ENCODE measurements at places on chromosomes 13 and 19.

- DNase-seq, result peak; percentile 66
These were observed 94.9 kb upstream of the MCF2L start for GRCh38 chr13:112873851-112874750.

DNA sequence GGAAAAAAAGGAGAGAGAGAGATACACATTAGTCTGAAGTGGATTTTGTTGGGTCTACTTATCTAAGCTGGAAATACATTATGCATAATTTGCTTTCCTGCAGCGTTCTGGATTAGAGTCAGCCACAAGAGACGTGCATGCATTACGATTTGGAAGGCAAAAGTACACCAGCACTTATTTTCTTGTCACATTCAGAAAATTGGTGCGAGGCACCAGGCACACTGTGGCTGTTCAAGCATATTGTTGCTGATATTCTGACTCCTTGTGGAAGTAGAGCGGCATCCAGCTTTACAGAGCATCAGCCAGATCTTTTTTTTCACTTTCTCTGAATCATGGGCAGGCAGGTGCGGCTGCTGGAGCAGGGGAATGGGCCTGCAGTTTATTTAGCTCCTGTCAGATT lies 905.6 kb upstream of the SPRY2 start:
- DNase-seq, result no peak

GRCh38 chr13:77548095-77548494 lies 12.6 kb downstream of the SCEL start:
- DNase-seq, result no peak

- DNase-seq, result no peak
These were observed 31.6 kb downstream of the ATP11A start for GRCh38 chr13:112721198-112722104.

DNA sequence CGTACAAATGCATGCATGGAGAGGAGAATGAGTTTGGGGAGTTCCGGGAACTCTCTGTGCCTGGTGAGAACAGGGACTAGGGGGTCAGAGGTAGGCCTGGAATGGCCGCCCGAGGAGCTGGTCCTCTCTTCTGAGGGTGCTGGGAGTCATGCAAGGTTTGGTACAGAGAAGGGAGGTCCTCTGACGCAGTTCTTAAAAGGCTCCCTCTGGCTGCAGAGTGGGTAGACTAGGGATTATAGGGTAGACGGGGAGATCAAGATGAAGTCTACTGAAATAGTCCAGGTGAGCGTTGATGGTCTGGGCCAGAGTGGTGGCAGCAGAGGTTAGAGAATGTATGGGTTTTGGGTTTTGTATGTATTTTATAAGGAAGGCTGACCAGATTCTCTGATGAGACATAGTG lies 796 bp downstream of the ZNF304 start:
- DNase-seq, result no peak

- DNase-seq, result no peak
These were observed 59.5 kb upstream of the ADGRL1 start for GRCh38 chr19:14265290-14266036.

GRCh38 chr19:49758292-49758691 lies 4.8 kb downstream of the TSKS start:
- no peak for DNase-seq

DNA sequence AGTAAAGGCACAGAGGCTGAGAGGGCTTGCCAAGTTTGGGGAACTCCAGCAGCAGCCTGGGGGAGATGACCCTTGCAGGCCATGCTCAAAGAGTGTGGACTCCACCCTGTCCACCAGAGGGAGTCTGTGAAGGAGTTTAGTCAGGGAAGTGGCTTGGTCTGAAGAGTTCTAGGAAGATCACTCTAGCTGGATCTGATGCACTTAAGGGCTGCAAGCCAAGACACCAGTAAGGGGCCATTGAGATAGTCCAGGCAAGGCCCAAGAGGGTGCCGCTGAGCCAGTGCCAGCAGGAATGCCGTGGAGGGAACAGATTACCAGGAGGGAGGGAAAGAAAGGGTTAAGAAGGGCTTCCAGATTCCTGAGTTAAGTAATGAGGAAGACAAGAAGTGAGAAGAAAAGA lies 68.7 kb downstream of the ZAR1L start:
- no peak for DNase-seq

DNA sequence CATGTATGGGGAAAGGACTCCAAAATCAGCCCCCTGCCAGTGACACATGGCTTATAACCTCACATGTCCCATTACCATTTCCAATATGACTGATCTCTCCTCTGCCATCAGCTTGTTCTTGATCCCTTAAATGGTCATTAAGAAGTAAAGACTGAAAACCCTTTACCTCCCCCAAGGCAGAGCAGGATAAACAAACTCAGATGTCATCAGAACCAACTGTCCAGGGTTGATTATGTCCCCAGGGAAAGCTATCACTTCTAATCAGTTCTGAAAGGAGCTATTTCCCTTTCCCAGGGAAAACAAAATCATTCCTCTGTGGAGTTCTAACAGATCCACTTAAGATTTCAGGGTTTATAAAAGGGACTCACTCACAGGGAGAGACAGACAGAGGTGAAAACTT lies 350.9 kb downstream of the SUCLA2 start:
- no peak for DNase-seq

DNA sequence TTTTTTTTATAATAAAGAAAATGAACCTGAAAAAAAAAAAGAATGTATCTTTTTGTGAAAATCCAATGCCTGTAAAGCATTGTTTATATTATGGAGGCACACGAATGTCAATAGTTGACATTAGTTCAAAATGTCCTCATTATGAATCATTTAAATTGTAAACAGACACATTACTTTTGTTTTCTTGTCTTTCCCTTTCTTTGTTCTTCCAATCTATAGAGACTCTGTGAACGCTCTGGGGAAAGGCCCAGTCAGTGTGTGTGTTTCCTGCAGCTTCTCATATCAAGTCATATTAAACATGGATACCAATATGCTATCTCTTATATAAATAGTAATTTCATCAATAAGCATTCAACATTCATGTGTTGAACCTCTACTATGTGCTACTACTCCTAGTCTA lies 193.1 kb downstream of the KCTD12 start:
- no peak for DNase-seq

DNA sequence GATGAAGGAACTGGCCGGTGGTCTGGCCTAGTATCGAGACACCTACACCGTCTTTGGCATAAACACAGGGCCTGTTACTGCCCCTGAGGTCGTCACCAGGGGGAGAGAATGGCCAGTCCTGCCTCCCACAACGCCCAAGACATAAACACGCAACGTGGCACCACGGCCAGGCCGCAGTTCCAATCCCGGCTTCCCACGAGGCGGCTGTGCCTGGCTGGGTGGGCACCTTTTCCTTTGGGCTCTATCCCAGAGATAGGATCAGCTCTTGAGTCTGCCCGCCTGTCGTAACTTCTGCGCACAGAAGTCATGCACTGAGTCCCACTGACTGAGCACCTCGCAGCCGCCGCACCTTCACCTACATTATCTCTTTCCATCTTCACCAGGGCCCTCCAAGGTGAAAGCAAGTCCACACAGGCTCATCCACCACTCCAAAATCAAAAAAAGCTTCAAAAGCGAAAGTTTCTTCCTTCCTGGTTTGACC lies 1.1 kb downstream of the MIER2 start:
- DNase-seq, result no peak

GRCh38 chr19:17784201-17785008 lies 10.5 kb upstream of the B3GNT3 start:
- peak; percentile 58 for DNase-seq

DNA sequence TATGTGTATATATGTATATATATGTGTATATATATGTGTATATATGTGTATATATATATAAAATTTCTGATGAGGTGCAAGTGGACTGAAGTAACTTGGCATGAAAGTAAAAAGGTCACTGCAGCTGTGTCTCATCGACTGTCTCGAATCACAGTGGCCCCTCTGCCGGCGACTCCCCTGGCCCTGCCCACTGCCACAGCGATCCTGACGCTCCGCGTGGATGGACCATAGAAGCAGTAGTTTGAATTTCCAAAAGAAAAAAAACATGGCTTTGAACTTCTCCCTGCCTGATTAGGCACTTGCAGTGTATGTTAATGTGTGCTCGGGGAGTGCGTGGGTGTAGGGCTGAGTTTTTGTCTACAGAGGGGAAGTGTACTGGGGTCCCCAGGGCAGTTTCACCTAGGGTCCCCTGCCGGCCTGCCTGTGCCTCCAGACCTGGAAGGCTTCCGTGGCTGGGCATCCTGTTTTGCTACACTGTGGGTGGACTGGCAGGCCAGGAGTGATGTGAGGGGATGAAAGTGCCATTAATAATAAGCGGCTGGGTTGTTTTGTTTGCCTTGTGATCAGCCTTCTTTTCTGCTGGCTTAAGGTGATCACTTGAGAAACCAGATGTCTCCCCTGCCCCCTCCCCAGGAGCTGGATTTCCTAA lies 10.8 kb downstream of the ZIC5 start:
- DNase-seq, result peak; percentile 29

GRCh38 chr13:44389060-44389666 lies 15.5 kb downstream of the SERP2 start:
- DNase-seq, result no peak

GRCh38 chr13:90185734-90186133 lies 1161.8 kb upstream of the MIR17HG start:
- DNase-seq, result no peak

DNA sequence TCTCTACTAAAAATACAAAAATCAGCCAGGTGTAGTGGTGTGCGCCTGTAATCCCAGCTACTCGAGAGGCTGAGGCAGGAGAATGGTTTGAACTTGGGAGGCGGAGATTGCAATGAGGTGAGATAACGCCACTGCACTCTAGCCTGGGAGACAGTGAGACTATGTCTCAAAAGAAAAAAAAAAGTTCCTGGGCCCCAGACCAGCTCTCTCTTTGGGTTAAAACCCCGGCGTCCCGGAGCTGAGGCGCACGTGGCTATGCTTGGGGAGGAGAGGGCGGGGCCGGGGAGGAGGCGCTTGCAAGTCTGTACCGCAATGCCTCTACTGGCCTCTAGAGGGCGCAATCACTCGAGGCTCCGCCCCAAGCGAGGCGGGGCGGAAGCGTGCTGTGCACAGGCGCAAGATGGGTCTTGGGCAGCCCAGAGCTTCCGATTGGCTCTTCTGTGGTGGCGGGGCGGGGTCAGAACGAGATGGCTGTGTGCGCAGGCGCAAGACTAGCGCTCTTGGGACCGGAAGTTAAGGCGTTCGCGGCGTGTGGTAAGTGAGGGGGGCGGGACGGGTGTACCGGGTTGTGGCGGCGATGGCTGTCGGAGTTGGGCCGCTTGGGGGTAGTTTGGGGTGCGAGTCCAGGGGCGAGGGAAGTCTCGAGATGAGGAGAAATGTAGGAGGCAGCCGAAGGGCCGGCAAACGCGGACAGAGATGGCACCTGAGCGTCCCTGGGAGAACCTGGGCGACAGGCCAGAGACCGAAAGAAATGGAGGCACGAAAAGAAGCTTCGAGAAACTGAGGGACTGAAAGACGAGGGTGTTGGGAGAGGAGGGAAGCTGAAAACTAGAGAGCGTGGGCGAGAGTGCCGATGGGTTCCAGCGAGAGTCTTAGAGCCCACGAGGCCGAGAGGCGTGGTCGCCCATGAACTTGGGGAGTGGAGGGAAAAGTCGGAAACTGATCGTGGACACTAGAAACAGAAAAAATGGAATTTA lies at the start of gene DHX34:
Gene DHX34, plus strand, starts transcription at position 497 of the 977 bp plus-strand sequence. CDS start 3,716 bp downstream, outside the sequence.
- peak; percentile 98 for DNase-seq

GRCh38 chr19:38306236-38306635 lies 2.2 kb downstream of the C19orf33 start:
- DNase-seq, result no peak

DNA sequence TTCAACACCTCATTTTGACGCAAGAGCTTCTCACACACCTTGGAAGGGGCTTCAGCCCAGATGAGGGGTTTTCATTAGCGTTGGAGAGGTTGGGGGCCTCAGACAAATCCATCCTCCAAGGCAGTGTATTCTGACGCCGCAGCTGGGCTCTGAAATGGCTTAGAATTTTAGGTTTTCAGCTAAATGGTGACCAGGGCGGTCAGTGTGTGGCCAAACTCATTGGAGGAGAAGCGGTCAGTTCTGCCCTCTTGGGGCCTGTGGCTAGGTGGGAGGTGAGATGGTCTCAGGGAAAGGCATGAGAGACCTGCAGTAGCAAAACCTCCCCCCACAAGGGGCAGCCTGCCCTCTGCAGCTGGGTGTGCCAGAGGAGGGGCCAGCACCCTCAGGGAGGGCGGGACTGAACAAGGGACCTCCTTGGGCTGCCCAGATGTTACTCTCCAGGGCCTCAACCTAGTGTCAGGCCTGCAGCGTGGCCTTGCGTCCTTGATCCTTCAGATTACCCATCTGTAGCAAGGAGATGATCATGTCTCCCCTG lies 155.8 kb downstream of the URI1 start:
- no peak for DNase-seq

- no peak for DNase-seq
These were observed 227 bp downstream of the OVOL3 start for GRCh38 chr19:36111200-36111539.

GRCh38 chr19:19485161-19485997 lies 30.0 kb downstream of the TSSK6 start:
- no peak for DNase-seq

GRCh38 chr19:51971624-51972023 lies 15.0 kb downstream of the ZNF350 start:
- no peak for DNase-seq

- peak; percentile 61 for DNase-seq
These were observed 463.8 kb downstream of the ITGBL1 start for GRCh38 chr13:101916108-101916774.

DNA sequence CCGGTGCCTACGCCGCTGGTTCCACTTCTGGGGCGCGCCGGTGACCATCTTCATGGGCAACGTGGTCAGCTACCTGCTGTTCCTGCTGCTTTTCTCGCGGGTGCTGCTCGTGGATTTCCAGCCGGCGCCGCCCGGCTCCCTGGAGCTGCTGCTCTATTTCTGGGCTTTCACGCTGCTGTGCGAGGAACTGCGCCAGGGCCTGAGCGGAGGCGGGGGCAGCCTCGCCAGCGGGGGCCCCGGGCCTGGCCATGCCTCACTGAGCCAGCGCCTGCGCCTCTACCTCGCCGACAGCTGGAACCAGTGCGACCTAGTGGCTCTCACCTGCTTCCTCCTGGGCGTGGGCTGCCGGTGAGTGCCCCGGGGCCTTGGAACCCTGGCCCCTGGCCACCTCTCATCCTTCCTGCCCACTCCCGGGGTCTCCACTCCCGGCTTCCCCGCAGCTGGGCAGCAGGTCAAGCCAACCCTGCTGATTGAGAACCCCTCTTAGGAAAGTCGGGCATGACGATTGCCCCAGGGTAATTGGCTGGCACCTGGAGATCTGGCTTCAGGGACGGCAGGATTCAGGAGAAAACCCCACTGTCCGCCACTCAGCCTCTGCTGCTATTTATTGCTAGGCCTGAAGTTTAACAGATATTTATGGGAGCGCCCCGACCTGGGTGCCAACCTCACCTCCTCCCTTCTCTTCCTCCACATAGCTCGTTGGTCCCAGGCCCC lies 39.1 kb downstream of the TRPM4 start:
- DNase-seq, result peak; percentile 34

DNA sequence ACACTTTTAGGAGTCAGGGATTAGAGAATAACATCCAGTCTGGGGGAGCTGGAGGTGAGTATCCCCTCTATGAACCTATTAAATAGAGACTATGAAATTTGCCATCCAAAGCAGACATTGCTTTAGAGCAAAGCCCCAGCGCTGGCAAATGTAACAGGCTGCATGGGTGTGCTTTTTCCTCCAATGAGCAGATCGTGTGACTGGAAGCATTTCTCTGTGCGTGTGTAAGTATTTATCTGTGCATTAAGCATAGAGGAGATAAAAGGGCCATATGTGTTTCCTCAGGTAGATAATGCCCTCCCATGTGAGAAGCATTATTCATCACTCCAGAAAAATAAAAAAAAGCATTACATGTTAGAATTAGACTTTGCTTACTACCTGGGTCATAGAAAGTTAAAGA lies 924 bp downstream of the TNFSF13B start:
- no peak for DNase-seq

- no peak for DNase-seq
These were observed 13.8 kb upstream of the CYP4F2 start for GRCh38 chr19:15911599-15912235.

All from DMS153 (cell line).